ENCODE measurements at places on chromosomes 6 and 20.

- DNase-seq: no peak
These were observed 26.6 kb upstream of the ILRUN start for GRCh38 chr6:34723203-34723602.

DNA sequence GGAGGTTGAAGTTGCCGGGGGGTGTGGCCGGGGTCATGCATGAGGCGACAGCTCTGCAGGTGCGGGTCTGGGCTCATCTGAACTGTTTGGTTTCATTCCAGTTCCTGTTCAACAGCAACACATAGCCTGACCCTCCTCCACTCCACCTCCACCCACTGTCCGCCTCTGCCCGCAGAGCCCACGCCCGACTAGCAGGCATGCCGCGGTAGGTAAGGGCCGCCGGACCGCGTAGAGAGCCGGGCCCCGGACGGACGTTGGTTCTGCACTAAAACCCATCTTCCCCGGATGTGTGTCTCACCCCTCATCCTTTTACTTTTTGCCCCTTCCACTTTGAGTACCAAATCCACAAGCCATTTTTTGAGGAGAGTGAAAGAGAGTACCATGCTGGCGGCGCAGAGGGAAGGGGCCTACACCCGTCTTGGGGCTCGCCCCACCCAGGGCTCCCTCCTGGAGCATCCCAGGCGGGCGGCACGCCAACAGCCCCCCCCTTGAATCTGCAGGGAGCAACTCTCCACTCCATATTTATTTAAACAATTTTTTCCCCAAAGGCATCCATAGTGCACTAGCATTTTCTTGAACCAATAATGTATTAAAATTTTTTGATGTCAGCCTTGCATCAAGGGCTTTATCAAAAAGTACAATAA, 72.5 kb downstream of the PTPN1 start:
- no peak for DNase-seq

DNA sequence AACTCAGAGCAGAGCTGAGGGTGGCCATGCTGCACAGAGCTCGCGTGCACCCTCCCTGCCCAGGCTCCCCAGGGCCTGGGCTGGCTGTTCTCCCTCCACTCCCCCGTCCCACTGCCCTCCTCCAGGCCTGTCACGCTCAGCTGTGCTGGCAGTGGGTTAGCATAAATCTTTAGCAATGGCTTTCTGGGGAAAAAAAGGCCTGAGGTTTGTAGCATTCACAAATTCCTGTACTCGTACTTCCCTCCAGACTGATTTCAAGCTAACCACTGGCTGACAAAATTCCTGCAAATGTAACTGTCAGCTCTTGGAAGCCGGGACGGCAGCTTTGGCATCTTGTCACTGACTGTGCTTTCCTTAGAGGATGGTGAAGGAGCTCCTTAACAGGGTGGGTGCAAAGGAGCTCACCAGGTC, 22.3 kb upstream of the SMOC2 start:
- no peak for DNase-seq

DNA sequence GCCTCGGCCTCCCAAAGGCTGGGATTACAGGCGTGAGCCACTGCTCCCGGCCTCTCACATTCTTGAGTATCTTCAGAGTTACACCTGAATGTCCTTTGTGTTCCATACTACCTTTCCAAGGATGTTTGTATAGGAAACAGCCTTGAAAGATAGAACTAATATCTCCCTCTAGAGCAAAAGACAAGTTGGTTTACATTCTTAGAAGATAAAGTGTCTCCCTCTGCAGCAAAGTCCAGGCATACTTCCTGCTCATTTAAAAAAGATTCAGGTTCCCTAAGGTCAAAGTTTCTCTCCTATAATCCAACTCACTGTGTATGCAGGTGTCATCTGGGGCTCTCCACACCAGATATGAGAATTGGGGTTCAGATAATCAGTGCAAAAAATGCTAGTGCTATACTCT, 224.4 kb downstream of the TPBG start:
- DNase-seq: no peak

- DNase-seq: no peak
These were observed 257.7 kb downstream of the CDKAL1 start for GRCh38 chr6:20791944-20792343.
